Fibroblast of skin of abdomen (primary cell): ENCODE measurements at places on chromosomes 12 and 14.

GRCh38 chr12:94799136-94799535, 148.8 kb upstream of the TMCC3 start:
- no peak for DNase-seq

DNA sequence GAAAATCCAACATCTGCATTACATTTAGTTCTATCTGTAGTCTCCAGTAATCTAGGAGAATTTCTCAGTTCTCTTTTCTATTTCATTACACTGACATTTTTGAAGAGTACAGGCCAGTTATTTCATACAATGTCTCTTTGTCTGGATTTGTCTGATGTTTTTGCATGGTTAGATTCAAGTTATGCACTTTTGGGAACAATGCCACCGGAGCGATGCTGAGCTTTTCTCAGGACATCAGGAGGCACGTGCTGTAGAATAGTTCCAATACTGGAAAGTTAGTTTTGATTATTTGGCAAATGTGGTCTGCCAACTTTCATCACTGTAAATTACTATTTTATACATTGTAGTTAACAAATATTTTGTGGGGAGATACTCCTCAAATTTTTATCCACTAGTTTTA, 43.1 kb downstream of the ALDH1L2 start:
- no peak for DNase-seq

DNA sequence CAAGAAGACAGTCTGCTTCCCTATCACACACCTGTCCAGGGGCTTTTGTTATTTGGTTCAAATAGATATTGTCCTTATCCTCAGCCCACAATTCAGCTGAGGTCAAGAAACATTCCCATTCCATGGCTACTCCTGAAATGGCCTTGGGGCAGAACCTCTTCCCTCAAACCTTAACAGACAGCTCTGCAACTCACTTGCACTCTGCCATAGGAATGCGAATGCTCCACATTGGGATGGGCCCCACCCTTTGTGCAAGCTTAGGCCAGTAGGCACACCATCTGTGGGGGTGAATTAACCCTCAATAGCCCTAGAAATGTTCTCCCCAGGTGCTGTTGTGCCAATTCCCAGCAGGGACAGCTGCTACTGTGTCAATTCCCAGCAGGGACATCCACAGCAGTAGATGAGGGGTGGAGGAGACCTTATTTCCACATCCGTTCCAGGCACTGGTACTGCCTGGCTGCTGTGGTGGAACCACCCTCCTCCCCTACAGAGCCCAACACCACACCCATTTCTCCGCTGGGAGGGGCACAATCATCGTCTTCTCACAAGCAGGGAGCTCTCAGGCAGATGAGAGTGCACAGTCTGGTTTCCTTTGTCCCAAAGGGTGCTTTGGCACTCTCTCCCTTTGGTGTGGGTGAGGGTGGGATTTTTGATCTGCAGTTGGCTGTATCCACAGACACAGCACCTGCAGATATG, 42.3 kb upstream of the GLIPR1 start:
- DNase-seq: no peak

- DNase-seq: no peak
Observed at GRCh38 chr12:53638057-53638456, 11.9 kb upstream of the ATF7 start.

DNA sequence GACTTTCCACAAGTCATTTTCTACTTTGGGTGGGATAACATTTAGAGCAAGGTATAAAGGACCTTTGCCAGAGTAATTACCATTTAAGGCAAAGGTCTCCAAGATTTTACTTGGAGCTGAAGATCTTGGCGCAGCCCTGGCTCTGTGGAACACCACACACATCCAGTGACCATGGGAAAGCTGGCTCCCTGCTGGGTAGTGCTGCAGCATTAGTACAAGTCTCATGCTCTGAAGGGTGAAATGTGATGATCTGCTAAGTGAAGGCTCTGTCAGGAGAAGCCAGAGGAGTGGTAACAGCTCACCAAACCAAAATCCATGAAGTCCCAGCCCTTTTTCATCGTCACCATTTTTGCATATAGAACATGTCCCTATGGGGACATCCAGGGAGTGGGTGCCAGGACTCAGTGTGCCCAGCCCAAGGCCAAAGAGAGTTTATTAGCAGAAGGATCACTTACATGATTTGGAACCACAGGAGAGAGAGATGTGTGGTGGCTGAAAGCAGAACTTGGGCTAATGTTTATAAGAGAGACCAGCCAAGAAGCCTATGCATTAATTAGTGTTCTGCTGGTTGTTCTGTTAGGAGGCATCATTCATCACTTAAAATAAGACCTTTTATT, 110.7 kb downstream of the SLC38A6 start:
- no peak for DNase-seq

DNA sequence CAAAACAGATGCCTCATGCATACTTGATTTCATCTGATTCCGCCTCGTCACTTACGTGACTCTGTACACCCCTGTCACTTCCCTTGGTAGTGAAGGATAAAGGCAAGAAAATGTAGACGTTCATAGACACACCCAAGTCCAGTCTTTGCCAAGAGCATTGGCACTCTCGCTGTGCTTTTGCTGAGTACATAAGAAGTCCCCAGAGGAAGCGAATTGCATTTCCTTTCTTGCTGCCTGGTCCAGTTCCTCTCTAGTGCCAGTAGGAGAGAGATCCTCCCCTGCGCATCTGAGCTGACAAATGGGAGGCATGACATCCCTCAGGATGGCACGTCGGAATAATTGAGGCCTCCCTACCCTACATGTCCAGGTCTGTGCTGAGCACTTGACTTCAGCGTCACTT, 21.3 kb upstream of the RIN3 start:
- no peak for DNase-seq

GRCh38 chr14:56702515-56702914, 107.8 kb downstream of the OTX2 start:
- DNase-seq: no peak

- peak; percentile 14 for DNase-seq
Observed at GRCh38 chr12:20547816-20548575, 147.1 kb upstream of the SLCO1C1 start.

GRCh38 chr14:73248108-73248868, 11.0 kb downstream of the PAPLN start:
- DNase-seq: no peak

DNA sequence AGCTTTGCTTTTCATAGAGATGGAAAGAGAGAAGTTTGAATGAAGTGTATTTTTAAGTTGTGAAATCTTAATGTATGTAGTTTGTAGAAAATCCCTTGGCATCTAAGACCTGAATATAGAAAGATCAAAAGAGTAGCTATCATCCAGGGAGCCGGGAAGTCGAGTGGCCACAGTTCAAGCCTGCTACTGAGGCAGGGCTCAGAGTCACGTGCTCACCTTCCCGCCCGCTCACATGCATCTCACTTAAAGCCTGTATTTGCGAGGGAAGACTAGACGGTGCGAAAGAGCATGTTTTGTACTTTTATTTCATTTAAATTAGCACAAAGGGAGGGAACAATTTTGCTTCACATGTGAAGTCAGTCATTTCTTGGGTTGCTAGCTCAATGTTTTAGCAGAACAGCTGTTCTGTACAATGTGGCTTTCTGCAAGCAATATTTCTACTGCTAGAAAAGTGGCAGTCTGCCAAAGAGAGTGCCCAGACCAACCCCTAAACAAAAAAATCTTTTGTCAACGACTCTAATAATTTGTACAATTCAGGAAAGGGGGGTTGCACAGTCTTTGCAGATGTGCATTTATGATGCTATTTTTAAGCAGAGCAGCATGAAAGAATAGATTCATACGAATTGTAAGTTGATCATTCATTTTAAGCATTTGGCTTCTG, 290.7 kb downstream of the NPAS3 start:
- DNase-seq: no peak

DNA sequence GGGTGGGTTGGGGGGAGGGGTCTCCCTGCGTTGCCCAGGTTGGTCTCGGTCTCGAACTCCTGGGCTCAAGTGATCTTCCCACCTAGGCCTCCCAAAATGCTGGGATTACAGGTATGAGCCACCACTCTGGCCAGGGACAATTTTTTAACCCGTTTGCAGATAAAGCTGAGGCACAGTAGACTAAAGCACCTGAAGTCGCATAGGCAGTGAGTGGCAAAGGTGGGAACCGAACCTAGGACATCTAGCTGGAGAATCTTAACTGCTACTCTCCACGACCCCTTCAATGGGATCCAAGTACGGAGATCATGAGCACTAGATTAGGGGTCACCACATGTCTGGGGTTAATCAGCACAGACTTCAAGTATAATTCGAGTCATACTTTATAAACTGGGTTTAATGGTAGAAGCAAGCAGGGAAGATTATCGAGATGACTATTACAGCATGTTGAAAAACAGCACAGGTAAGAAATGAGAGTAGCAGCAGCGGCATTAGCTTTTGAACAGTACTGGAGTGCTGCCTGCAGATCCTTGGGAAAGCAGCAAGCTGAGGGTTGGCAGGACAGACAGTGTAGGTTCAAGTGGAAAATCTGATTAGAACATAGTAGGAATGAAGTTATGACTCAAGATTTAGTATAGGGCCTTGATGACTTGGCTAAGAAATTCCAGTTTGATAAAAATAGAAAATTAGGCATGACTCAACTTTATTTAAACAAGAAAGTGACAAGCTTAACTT, 23.9 kb downstream of the NID2 start:
- peak; percentile 87 for DNase-seq

DNA sequence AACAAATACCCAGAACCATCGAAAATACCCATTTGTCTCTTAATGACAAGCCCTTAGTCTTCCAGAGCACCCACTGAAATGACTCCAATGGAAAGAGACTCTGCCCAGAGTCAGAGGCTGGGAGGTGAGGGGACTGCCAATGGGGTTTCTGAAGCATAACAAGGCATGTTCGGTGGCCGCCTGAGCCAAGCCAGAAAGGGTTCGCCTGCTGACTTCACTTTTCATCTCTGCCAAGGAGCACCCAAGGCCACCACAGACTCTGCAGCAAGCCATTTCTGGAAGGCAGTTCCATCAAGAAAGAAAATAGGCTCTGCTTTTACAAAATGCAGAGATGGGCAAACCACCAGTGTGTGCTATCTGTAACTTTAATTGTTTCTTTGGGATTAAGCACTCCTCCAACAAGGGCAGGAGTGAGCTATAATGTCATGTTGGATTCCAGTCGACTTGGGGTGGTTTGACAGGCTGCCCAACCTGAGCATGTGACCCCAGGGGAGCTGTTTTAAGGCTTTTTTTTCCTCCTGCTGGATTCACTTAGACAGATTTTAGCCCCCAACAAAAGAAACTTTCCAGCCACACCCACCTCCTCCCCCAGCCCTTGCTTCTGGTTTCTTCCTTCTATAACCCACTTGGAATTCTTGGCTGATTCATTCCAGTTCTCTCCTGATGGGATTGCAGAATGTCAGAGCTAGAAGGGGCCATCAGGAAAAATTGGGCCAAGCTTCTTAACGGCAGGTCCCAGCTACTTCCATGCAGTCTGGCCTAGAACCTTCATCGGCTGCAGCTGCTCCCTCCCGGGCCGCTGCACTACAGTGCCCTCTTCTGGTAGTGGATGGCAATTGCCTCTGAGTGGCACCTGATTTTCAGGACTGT, 24.1 kb downstream of the CKAP4 start:
- DNase-seq: peak; percentile 76

DNA sequence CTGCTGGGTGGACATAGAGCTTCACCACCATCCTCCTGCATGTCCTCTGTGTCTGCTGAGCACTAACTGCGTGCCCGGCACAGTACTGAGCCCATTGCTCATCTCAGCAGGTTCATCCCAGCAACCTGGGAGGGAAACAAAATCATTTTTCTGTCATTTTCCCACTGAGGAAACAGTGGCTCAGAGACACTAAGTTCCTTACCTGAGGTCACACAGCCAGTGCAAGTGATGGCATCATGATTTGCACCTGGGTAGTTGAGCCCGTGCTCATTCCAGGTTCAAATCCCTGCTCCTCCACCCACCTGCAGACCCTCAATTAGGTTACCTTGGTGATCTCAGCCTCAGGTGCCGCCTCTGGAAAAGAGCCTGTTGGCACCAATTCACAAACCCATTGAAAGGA, 23.4 kb downstream of the RNFT2 start:
- no peak for DNase-seq

- DNase-seq: peak; percentile 78
Observed at GRCh38 chr14:104826189-104826860, 25.4 kb downstream of the ZBTB42 start.

- DNase-seq: no peak
Observed at GRCh38 chr14:74543771-74544438, 50.3 kb downstream of the ISCA2 start.

GRCh38 chr12:74988156-74988555, 221.5 kb downstream of the KCNC2 start:
- no peak for DNase-seq
